Ascending aorta (tissue), 2 donors: ENCODE measurements at places on chromosomes 4 and X. TPM values are rescaled to one million over a fixed set of nuclear protein-coding genes. Genes with fewer than 3 reads are reported as not detected.

- DNase-seq = peak; percentile 52
These were observed 28.7 kb downstream of the C4orf50 start for GRCh38 chr4:5989236-5990225.

The C4orf50 gene
- not detected for total RNA-seq

- no peak for DNase-seq
These were observed 5.1 kb upstream of the ING2 start for GRCh38 chr4:183499801-183500200.

DNA sequence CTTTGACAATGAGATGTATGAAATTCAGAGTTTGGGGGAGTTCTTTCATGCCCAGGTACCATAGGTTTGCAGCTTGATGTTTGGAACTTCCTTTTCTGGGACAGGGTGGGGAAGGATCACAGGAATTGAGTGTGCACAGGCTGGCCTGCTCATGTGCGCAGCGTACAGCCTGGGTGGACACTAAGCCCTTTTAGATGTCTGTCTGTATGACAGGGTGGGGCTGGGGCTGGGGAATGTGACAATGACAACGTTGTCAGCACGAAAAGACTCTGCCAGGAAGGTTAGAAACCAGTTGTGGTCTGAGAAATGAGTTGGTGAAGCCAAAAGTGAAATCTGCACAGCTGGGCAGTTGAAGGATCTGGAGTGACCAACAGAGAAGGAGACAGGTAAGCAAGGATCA is 47.4 kb downstream of the WWC2 start:
- DNase-seq = no peak

- DNase-seq = no peak
These were observed 21.5 kb downstream of the DNAAF6 start for GRCh38 chrX:107227780-107228485.

The TNMD gene
- total RNA-seq = not detected

DNA sequence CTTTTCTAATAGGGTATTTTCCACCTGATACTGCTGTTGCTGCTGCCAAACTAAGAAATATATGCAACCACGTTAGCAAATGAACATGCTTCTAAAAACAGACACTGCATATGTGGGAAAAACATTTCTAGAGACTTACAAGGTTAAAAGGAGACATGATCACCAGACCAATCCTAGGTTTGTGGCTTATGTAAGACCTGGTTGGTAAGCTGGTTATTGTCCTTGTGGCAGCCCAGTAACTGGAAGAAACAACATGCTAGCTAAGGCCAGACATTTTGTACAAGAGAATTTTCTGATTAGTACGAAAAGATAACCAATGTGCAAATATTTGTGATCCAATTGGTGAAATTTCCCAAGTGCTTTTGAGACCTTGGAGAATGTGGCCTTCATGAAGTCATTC is 112.0 kb downstream of the AFF2 start:
- DNase-seq = no peak

DNA sequence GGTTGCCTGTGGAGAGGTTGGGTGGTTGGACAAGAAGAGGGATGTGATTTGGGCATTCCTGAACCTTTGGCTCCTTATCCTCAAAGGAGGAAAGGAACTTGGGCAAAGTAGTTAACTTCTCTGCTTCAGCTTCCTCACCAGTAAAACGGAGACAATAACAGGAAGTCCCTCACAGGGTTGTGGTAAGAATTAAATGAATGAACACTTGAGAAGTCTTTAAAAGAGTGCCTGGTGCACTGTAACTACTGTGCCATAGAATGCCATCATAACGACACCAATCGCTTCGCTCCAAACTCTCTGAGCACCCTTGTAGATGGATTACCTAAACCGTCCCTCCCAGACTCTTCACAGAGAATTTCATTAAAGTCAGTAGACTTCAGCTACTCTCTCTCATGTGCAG is 10.5 kb downstream of the ZCCHC18 start:
- no peak for DNase-seq

The SPANXC gene
- not detected for total RNA-seq

- DNase-seq = no peak
These were observed 48.0 kb downstream of the CXCL8 start for GRCh38 chr4:73788411-73788810.

- DNase-seq = no peak
These were observed 38.1 kb upstream of the ANXA3 start for GRCh38 chr4:78513411-78513975.

- DNase-seq = no peak
These were observed 840 bp downstream of the GUF1 start for GRCh38 chr4:44679060-44679459.

The NXF2B gene
- not detected for total RNA-seq

DNA sequence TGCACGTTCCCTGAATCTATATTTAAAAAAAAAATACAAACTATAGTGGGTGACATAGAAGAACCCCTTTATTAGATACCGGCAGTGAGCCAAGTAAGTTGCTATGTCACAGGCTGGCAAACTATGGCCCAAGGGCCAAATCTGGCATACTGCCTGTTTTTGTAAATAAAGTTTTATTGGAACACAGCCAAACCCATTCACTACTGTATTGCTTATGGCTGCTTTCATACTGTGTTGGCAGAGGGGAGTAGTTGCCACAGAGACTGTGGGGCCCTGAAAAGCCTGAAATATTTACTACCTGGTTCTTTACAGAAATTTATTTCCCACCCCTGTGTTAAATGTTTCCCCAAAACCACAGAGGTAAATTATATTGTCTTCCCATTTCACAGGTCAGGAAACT is 71.2 kb upstream of the EGFL6 start:
- no peak for DNase-seq

The STPG2 gene
- total RNA-seq = not detected

The GRPEL1 gene
- 42.5 TPM for total RNA-seq

DNA sequence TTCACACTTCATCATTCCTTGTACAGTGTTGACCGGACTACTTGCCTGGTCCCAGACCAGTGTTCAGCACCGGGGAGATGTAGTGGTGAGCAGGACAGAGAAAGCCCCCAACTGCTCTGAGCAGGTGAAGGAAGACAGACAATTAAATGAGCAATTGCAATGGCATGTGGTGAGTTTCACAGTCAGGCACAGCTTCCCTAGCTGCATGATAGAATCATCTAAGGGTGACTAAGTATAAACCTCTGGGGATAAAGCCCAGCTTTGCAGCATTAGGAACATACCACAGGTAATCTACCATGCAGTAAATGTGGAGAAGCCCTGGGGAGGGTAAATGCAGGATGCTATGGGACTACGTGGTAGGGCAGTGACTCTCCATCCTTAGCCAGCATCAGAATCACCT is 47.8 kb downstream of the TMA16 start:
- no peak for DNase-seq

GRCh38 chr4:74471264-74471663 is 26.3 kb downstream of the AREG start:
- DNase-seq = no peak

The GC gene
- 30.0 TPM for total RNA-seq

GRCh38 chrX:16431266-16431665 is 218.7 kb upstream of the S100G start:
- no peak for DNase-seq

GRCh38 chrX:86016139-86016538 is 31.2 kb downstream of the CHM start:
- DNase-seq = no peak

The BST1 gene
- total RNA-seq = 22.7 TPM

The CBLL2 gene
- total RNA-seq = not detected

GRCh38 chrX:154804957-154805695 is at the start of gene MPP1:
Gene MPP1 (minus strand): TSS chrX:154805485. CDS start chrX:154805373, 112 bp downstream.
- no peak for DNase-seq

DNA sequence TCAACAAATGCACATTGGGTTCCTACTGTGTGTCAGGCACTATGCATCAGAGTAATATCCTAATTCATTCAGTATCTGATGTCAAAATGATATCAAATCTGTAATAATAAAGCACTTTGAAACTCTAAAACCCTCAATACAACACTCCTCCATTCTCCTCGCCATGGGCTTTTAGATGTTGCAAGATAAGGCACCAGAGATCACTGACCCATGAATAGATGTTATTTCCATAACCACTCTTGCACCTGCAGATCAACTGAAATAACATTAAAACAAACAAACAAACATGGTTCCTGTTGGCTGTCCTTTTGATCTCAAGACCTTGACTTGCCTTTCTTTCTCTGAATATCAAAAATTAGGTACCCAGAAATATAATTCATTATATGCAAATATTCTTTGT is 100.2 kb downstream of the MAB21L2 start:
- no peak for DNase-seq
